NCI-H2107 (cell line): ENCODE measurements at places on chromosomes 3 and 15.

DNA sequence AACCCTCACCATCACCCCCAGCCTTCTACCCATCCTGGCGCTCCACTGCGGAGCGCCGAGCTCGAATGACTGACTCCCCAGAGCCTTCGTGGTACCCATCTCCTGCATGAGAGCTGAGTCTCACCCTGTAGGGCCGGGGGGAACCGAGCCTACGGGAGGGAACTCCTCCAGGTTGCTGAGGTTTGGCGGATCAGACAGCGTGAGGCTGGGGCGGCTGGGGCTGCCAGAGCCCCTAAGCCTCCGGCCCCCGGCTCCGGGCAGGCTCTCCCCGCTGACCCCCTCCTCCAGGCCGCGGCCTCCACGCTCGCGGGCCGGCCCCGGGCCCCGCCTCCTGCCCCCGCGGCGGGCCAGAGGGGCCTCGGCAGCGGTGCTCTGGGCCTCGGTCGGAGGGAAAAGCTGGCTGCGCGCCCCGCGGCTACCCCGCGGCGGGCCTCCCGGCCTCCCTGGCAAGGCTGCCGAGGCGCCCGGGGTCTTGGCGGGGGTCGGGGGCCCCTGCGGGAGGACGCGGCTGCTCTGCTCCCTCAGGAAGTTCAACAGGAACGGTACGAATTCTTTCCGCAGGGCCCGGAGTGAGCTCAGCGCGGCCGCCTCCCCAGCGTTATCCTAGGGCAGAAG lies 643 bp downstream of the CDAN1 start:
- no peak for DNase-seq

GRCh38 chr15:38471974-38472373 lies 18.0 kb downstream of the FAM98B start:
- no peak for DNase-seq

DNA sequence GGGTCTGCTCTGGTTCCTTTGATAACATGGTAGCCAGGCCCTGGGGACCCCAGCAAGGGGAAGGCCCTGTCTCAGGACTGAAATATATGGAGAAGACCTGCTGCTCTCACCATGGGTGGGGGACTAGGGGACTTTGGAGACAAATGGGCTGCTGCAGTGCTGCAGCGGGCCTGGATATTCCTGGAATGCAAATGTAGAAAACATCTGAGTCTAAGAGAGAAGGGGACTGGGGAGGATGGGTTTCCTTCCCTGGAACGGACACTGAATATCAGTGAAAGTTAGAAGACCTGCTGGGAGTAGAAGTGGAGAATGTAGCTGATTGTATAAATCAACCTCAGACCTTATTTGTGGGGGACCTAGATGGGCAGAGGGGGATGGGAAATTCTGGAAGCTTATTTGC lies 3.1 kb upstream of the HCN4 start:
- no peak for DNase-seq

- DNase-seq: no peak
These were observed 31.5 kb upstream of the VEPH1 start for GRCh38 chr3:157534725-157535161.

- DNase-seq: no peak
These were observed 18.0 kb downstream of the MYO5C start for GRCh38 chr15:52277575-52277974.

DNA sequence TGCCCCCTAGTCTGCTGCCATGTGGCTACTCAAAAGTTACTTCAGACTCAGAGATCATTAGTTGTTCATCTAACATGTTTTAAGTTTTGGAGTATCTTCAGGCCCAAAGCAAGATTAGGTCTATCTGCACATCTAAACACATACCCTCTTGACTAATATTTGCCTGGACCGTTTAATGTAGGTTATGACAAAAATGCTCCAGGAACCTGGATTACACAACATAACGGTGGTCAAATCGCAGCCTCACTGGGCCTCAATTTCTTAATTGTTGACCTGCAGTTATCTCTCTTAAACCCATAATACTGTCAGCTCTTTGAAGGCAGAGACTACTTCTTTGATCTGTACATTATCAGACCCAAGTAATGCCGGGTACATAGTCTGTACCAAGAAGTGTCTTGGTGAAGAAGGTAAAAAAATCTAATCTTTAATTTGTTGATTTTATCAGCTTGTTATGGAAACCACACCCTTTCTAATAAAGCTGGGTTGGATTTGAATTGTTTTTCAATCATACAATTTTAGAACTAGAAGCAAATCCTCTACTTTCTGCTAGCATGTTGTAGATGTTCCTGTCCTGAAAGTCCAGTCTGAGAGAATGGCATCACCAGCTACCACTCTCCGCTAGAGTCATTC lies 3.6 kb downstream of the SNRK start:
- DNase-seq: no peak

DNA sequence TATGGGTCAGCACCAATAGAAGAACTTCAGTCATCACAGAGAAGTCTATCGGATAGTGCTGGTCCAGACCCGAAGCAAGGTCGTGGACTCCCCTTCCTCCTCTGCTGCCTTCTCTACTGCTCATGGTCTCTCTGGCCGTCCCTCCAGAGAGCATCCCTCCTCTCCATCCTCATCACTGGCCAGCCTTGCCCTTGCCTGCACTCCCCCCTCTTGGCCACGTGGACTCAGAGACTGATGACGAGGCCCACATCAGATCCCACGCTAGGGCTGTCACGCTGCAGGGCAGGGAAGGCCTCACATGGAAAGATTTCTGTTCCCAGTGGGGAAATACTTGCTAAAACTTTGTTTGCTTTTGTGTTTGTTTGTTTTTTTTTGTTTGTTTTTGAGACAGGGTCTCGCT lies 35.3 kb downstream of the IGDCC3 start:
- no peak for DNase-seq
